Tibial nerve (tissue), 4 donors: ENCODE measurements at places on chromosomes 7 and 10.

DNA sequence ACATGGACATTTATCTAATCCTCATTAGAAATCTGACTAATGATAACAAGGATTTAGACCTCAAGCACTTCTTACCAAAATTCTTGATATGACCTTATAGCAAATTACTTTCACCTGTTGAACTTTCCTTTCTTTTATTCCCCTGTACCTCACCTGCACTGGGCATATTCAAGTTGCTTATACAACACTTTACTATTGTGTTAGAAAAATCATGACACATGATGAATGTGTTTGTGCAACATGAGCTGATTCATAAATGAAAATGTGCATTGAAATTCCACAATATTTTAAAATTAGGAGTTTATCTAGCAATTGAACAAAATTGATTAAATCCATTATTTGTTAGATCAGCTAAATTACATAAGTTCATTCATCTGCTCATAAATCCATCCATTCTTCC is 160.6 kb downstream of the CFTR start:
- no peak for DNase-seq

DNA sequence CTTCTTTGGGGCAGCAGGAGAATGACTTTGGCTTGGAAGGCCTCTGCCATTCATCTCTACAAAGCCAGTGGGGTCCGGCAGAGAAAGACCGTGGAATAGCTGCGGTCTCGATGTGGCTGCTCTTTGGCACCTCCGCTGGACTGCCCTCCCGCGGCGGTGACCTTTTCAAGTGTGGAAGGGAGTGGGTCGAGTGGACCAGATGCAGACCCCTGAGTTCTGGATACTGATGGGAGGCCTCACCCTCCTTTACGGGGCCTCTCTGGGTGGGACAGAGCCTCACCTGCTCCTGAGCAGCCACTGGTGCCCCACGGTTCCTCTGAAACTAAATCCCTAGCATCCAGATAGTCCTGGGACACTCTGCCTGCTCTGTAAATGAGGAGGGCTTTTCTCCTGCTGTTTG is 113.1 kb downstream of the NT5C2 start:
- DNase-seq = no peak

DNA sequence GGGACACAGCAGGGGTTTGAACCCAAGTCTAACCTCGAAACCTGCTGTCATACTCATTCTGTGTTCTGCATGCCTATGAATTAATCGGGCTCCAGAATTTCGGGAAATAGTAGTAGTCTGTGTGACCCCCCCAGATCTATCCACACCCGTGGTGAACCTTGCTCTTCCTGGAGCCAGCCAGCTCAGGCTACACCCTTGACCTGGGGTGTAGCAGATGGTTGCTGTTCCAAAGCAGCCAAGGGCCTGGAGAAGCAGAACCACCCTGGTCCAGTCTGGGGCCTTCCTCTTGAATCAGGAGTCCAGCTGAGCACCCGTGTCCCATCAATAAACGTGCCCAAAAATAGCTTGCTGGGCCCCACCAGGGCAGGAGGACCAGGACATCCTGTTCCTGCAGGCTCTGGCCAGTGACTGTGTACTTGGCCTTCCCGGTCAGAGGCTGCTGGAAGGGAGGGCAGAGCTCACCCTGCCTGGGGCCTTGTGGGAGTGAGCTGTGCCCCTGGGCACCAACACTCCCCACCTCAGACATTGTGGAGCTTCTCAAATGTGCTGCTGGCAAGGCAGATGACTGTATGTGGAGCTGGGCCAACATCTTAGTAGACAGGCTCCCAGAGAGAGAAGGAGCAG is 101.2 kb upstream of the ZNF716 start:
- DNase-seq = no peak

GRCh38 chr7:103348452-103348851 is 1.0 kb downstream of the PSMC2 start:
- DNase-seq = no peak

- DNase-seq = no peak
Measured at GRCh38 chr7:76357475-76358010, 1.2 kb downstream of the YWHAG start.

GRCh38 chr10:58431903-58432302 is 46.7 kb downstream of the TFAM start:
- no peak for DNase-seq

GRCh38 chr10:104016661-104017060 is 49.7 kb downstream of the SLK start:
- no peak for DNase-seq

- no peak for DNase-seq
Measured at GRCh38 chr10:3442451-3442990, 269.9 kb upstream of the PITRM1 start.

GRCh38 chr7:45665172-45665571 is 91.0 kb downstream of the ADCY1 start:
- DNase-seq = no peak

DNA sequence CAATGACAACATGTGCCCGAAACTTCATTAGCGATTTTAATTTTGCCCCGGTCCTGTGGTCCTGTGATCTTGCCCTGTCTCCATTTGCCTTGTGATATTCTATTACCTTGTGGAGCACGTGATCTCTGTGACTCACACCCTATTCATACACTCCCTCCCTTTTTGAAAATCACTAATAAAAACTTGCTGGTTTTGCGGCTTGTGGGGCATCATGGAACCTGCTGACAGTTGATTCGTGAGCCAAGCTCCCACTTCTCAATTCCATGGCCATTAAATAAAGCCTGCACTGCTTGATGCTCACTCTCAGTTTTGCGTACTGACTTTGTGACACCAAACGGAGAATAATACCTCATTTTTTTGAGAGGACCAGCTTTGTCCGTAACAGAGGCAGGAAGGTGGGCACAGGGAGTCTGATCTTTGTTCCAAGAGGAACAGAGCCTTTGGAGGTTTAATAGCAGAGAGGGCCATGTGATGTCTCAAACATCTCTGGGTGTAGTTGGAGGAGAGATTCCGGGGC is 3.8 kb upstream of the ADAMTS14 start:
- DNase-seq = no peak

- no peak for DNase-seq
Measured at GRCh38 chr10:82496114-82496513, 621.1 kb downstream of the NRG3 start.

DNA sequence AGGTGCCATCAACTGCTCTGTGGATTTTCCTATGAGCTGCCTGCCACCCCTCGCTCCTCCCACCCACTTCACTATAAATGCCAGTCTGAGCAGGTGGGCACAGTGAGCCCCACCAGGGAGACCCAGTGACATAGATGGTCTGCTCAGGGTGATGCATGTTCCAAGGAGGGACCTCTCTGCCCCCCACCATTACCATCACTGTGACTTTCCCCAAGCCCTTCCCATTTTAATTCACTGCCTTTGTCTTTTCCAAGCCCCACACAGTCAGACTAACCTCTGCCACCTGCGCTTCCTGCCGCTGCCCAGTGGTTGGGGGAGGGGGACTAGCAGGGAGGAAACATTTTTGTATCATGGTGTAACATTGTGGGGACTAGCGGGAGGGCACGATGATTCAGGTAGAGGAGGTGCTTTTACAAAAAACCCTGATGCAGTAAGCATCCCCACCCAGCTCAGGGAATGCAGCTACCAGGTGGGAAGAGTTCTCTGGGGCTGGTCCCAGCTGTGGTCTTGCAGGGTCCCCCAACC is 24.6 kb downstream of the PRSS2 start:
- DNase-seq = no peak
